ENCODE measurements at places on chromosomes 1 and 21.

- DNase-seq = peak; percentile 2
Measured at GRCh38 chr1:57024855-57025254, 59.0 kb upstream of the C8B start.

- DNase-seq = no peak
Measured at GRCh38 chr1:59215766-59216291, 81.1 kb upstream of the FGGY start.

DNA sequence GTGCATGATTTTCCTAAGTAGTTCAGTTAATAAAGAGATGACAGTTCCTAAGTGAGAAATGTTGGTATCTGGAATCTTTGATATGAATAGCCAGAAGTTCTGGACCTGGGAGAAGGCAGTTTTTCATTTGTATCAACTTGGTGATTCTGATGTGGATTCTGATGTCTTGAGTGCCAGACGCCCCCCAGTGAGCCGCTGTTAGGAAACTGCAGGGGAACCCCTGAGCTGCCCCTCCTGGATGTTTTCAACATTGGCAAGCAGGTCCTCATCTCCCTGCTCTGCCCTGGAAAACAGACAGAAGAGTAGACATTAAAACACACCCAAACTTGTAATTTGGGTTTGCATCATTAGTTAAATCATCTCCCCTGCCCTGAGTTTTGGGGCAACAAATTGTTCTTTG is 7.4 kb downstream of the ETS2 start:
- no peak for DNase-seq

DNA sequence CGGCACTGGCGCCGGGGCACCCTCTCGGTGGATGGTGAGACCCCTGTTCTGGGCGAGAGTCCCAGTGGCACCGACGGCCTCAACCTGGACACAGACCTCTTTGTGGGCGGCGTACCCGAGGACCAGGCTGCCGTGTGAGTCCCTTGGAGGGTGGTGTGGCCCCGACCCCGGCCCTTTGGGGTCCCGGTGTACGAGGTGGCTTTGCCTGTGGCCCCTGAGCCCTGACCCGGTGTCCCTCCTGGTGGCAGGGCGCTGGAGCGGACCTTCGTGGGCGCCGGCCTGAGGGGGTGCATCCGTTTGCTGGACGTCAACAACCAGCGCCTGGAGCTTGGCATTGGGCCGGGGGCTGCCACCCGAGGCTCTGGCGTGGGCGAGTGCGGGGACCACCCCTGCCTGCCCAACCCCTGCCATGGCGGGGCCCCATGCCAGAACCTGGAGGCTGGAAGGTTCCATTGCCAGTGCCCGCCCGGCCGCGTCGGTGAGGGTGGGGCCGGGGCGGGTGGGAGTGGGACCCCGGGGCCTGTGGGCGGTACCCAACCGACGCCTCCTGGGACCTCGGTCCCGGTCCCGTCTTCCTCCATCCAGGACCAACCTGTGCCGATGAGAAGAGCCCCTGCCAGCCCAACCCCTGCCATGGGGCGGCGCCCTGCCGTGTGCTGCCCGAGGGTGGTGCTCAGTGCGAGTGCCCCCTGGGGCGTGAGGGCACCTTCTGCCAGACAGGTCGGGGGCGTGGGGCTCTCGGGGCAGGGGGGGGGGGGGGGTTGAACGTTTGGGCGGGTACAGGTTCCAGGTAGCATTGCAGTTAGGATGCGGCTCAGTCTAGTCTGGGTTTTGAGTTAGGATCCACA is 24.6 kb downstream of the RNF223 start:
- no peak for DNase-seq

Measured in muscle of back (tissue), 13 donors.